ENCODE measurements at places on chromosomes 6 and 20.
A peak's percentile ranks its signal among the peaks of the same experiment; 100 is the strongest.

- DNase-seq: no peak
Observed at GRCh38 chr6:160464744-160465143, 116.6 kb downstream of the SLC22A3 start.

DNA sequence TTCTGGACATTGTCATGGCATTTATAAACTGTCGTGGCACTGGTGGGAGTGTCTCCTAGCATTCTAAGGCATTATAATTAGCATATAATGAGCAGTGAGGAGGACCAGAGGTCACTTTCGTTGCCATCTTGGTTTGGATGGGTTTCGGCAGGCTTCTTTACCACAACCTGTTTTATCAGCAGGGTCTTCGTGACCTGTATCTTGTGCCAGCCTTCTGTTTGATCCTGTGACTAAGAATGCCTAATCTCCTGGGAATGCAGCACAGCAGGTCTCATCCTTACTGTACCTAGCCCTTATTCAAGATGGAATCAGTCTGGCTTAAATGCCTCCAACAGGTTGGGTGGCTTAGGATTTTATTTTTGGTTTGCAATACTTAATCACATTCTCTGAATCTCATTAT lies 142.7 kb upstream of the GGTLC1 start:
- DNase-seq: no peak

DNA sequence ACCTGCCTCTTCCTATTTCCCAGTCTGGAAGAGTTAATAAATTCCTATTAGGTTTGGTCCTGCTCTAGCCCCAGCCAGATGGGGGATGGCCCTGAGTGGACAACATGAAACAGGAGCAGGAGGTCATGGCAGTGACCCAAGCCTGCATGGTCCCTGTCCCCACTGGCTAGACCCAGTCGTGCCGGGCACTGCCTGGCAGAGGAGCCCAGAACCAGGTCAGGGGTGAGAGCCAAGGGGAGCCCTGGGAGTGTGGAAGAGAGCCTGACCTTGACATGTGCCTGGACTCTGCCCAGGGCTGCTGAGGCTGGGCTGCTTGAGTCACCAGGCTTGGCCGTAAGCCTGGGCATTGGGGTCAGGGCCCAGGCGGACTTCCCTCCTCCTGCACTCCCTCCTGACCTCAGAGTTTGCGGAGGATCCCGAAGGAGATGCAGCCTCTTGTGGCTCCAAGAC lies 3.6 kb downstream of the AVP start:
- no peak for DNase-seq

DNA sequence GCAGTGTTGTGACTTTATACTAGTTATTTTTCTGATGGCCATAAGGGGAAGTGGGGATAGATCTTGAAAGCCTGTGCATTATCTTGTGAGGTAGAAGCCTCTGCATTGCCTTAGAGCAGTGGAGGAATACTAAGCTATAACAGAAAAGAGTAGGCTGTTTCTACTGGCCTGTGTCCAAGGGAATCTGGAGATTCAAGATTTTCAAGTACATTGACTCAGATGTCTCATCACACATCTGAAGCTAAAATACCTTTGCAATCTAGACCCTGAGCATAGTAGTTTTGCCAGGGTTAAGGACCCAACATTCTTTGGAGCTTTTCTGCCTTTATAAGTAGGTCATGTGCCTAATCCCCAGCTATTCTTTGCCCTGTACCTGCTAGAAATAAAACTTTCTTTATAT lies 272.3 kb downstream of the TENT5A start:
- DNase-seq: no peak

GRCh38 chr20:46605181-46605580 lies 46.1 kb downstream of the SLC13A3 start:
- no peak for DNase-seq

- no peak for DNase-seq
Observed at GRCh38 chr6:3326184-3326971, 67.6 kb downstream of the PSMG4 start.

GRCh38 chr6:143107440-143107839 lies 46.8 kb downstream of the AIG1 start:
- DNase-seq: no peak

GRCh38 chr20:3981132-3981452 lies 34.3 kb downstream of the RNF24 start:
- no peak for DNase-seq

DNA sequence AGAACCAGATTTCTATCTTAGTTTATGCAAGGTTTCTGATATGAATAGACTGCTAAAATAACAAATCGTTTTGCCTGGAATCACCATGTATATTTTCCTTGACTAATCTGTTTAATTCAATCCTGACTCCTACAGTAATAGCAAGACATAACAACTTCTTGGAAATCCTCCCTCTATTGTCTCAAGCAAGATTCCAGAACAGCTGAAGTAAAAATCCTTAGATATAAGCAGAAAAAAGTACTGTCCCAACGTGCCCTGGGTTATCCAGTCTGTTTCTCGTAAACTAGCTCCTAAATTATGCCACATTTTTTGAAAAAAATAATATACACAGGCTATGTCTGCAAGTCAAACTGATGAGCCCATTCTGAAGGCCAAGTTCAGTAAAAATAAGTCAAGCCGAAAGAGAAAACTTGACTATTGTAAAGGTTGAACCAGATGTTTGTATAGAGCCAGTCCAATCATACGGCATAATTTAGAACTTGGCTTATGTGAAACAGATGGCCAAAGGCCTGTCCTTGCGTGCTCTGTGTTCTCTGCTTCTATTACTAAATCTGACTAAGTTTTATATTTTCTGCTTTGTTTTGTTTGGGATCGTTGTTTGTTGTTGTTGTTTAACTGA lies 341.6 kb upstream of the NRSN1 start:
- no peak for DNase-seq

DNA sequence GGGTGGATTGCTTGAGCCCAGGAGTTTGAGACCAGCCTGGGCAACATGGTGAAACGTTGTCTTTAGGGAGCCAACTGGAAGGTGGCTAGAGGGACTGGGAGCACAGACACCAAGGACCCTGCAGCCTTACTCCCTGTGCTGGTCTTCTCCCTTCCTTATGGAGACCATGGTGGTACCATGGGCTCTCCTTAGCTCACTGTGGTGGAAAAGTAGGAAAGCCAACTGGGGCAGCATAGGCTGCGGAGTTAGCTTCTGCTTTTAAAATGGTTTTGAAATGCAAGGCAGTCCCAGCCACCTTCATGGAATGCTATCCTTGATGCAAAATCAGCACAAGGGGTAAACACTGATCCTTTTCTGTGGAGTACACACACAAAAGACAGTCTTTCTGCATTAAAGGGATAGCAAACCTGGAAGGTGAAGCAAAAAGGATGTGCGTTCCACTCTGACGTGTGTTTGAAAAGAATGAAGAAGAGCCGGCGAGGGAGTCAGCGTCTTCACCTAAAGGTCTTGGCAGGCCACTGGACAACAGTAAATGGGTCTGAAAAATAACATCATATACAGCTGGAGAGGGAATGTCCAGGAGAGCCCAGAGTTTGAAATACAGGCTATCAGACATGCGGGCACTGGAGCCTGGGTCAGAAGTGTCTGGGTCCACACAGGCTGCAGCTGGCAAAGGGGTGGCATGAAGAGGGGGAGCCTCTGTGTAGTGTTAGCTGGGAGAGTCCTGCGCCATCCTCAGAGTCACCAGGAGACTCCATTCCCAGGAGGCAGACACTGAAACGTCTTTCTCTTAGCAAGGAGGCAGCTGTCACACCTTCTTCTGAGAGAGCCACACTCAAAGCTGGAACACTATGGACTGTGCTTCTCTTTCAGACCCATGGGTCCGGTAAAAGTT lies 58.5 kb downstream of the GPR6 start:
- DNase-seq: no peak

- peak; percentile 63 for DNase-seq
Observed at GRCh38 chr6:109187399-109188114, 92.2 kb downstream of the CEP57L1 start.

DNA sequence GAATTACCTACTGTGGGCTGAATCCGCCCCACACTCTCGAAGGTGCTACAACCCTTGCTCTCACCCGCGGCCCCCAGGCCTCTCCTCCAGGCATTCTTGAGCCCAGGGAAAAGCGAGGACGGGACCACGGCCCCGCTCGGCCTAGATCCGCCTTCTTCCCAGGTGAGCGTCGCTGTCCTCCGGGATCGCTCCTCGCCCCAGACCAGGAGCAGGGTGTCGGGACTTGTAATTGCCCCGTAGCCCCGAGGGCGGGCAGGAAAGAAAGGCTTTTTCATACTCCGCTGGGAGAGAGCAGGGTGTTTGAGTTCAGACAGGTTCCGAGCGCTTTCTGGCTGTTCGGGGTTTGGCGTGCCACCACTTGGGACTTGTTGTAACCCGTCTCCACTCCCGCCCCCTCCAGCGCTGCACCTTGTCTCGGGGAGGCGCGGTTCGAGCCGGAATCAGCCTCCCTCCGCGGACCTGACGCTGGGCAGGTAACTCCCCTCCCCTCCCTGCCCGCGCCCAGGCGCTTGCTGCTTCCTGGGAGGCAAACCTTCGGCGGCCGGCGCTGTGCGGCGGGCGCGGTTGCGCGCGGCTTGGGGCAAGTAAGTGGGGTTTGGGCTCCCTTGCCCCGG lies at the start of gene FAM83B:
TSS of gene FAM83B (plus strand) at position 529 of the 614 bp plus-strand sequence. CDS start 23,476 bp downstream, outside the sequence.
- no peak for DNase-seq

DNA sequence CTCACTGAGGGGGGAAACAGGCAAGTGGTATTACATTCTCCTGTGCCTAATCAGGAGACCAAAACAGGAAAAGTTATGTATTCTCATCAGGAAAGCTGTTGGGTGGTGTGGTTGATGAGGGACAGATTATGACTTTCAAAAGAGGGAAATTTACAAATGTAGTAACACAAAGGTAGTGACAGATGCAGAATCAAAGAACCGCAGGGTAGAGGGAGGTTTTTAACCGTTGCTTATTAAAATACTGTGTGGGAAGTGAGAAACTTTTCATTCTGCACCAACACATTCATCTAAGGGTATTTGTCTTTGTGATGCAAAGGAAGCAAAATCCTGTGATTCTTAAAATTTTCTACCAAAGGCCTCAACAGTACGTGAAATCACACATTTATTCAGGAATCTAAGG lies 288.2 kb upstream of the MAN1A1 start:
- no peak for DNase-seq

DNA sequence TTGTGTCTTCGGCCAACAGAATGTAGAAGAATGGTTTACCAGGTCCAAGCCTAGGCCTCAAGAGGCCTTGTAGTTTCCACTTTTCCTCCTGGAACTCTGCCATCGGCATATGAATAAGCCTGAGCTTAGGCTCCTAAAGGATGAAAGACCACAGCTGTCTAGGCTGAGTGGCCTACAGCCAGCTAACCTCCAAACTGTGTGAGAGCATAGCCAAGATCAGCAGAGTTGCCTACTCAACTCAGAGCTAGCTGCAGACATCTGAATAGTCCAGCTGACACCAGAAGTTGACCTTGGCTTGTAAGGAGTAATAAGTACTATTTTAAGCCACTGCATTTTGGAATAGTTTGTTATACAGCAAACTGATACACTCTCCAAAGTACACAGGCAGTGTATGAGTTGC lies 52.6 kb upstream of the SMIM29 start:
- DNase-seq: no peak

DNA sequence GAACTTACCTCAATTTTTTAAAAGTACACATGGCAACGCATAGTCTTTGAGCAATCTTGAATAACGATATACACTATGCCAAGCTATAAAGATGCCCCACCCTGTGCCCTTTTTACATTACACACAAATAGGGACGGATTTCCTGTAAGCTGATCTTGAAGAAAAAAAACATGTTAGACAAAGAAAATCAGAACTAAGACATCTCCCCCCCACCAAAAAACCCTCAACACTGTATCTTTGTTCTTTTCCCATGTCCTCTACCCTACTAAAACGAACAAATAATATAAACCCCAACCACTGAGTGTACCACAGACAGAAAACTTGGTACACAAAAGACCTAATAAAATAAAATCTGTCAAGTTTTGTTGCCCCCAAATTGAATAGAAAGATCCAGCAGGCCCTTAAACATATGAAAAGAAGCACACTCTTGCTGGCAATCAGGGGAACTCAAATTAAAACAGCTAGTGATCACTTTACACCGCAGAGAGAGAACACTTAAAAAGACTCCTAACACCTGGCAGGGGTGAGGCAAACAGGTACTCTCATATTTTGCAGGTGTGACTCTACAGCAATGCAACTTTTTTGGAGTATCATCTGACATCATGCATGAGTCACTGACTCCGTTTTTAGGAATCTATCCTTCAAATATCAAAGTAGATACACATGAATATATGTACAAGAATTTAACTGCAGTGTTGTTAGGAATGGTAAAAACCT lies 29.6 kb downstream of the BACH2 start:
- DNase-seq: no peak

DNA sequence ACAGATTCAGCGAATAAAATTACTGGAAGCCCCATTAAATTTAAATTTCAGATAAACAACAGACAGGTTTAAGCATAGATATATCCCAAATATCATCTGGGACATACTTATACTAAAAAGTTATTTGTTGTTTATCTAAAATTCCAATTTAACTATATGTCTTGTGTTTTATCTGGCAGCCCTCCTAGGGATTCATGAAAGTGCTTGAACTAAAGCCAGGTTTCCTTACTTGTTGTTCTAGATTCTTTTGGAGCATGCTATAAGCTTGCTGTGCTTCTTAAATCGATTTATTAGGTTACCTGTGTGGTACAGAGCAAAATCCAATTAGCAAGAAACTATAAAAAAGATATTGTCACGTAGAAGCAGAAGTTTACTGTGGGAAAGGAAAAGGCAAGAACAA lies 202.5 kb upstream of the GMDS start:
- no peak for DNase-seq

- DNase-seq: peak; percentile 63
Observed at GRCh38 chr20:51720854-51721253, 47.3 kb downstream of the ATP9A start.

GRCh38 chr6:69456086-69456485 lies 340.7 kb downstream of the LMBRD1 start:
- DNase-seq: no peak

DNA sequence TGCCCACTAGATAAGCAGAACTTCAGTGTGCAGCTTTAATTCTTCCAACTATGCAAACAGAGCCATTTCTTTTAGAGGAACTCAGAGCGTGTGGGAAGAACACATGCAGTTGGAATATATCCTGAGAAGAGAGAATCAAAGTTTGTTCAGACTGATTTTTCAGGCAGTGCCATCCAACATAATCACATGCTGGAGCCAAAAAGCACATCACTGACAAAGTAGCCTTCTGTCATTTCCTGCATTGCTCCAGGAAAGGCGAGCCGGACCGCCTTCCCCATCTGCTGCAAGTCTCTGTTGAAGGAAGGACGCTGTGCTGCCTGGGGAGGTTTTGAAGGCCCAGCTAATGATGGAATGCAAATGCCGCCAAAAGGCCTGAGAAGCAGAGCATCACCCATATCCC lies 98.4 kb downstream of the DOK5 start:
- peak; percentile 54 for DNase-seq

GRCh38 chr20:17524560-17524959 lies 6.6 kb downstream of the BFSP1 start:
- DNase-seq: no peak

- DNase-seq: no peak
Observed at GRCh38 chr6:89087881-89088280, 7.3 kb downstream of the PNRC1 start.

Data from dorsolateral prefrontal cortex (tissue), 122 donors.